Stimulated activated CD8-positive, alpha-beta memory T cell treated with anti-CD3 and anti-CD28 coated beads, Interleukin-2, amount 100 ng/mL, for 48 hours (primary cell): ENCODE measurements at places on chromosomes 2 and 18.
A peak's percentile ranks its signal among the peaks of the same experiment; 100 is the strongest.

GRCh38 chr2:44168681-44169154 lies at the start of gene PPM1B:
Gene PPM1B, plus strand, starts transcription at chr2:44168875. Its CDS starts 32,325 bp downstream, at chr2:44201200.
- peak; percentile 99 for DNase-seq

DNA sequence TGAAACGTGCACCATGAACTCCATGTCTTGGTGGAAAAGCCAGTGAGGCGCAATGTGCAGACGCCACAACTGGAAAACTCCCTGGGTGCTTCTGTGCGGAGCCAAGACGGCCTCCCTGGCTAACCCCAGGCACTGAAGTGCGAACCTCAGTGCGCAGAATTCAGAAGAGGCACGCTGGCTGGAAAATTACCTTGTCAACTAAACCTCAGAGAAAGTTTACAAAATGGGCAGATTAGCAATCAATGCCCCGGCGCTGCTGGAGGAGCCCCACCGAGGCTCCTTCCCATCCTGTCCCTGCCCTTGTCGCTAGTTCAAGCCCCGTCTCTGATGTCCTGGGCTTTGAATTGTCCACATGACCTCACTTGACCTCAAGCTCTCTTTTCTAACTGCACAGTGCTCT lies 22.2 kb downstream of the SNORC start:
- no peak for DNase-seq

DNA sequence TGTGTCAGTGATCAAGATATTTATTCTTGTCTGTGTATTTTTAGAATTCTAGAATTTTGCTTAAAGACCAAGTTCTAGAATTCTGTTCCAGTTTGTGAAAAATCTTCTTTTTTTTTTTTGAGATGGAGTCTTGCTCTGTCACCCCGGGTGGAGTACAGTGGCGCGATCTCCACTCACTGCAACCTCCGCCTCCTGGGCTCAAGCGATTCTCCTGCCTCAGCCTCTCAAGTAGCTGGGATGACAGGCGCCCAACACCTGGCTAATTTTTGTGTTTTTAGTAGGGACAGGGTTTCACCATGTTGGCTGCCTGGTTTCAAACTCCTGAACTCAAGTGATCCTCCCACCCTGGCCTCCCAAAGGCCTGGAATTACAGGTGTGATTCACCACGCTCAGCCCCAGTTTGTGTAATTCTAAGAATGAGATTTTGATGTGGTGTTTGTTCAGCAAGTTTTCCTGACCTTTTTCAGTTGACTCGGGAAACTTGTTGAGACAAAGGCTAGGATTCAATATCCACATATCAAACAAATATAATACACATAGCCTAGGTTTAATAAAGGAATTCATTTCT lies 3.6 kb downstream of the EIF5B start:
- no peak for DNase-seq

GRCh38 chr2:15782009-15782751 lies 158.2 kb upstream of the MYCN start:
- no peak for DNase-seq

DNA sequence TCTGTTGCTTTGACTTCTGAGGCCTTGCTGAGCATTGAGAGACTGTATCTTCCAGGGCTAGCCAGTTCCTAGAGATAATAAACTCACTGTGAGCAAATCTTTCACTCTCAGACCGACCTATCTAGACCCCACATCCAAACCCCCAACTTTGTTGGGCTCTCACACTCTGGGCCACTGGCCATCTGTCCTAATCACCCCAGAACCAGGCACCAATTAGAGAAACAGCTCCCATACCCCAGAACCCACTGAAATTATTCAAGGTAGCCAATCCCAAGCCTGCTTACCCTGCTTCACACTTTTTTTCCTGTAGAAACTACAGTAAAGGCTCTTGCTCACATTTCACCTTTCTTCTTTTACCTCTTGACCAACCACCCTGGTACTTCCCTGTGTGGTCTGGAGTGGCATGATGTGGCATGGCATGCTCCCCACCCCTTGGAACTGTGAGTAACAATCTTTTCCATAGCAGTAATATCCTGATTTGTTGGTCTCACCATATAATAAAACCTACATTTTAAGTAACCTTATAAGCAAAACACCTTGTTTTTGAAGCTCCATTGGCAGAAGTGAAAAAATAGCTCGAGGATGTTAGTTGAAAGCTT lies 55.2 kb downstream of the ANKRD12 start:
- no peak for DNase-seq

- DNase-seq: no peak
These were observed 32.9 kb upstream of the FZD5 start for GRCh38 chr2:207802650-207803049.

GRCh38 chr2:234975611-234976010 lies 23.8 kb downstream of the SH3BP4 start:
- DNase-seq: no peak

GRCh38 chr18:60003610-60004185 lies 103.9 kb downstream of the PMAIP1 start:
- DNase-seq: no peak

DNA sequence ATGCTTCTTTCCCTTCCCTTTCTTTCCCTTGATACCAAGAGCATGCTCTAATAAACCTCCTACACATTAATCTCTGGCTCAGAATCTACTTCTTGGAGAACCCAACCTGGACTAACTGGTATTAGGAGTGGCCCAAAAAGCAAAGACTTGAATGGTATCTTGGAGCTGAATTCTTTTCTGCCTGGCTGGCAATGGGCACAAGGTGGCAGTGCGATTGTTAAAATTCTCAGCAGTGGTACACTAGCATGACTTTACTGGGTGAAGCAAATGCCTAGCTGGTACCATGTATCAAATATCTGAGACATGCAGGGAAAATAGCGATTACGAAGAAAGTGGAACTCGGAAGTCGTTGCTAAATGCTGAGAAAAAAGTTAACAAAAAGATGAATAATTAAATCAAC lies 376.1 kb downstream of the XIRP2 start:
- no peak for DNase-seq

- no peak for DNase-seq
These were observed 35.8 kb downstream of the SH3RF3 start for GRCh38 chr2:109164739-109165221.

- DNase-seq: no peak
These were observed 9.3 kb downstream of the HADHA start for GRCh38 chr2:26235089-26235488.

DNA sequence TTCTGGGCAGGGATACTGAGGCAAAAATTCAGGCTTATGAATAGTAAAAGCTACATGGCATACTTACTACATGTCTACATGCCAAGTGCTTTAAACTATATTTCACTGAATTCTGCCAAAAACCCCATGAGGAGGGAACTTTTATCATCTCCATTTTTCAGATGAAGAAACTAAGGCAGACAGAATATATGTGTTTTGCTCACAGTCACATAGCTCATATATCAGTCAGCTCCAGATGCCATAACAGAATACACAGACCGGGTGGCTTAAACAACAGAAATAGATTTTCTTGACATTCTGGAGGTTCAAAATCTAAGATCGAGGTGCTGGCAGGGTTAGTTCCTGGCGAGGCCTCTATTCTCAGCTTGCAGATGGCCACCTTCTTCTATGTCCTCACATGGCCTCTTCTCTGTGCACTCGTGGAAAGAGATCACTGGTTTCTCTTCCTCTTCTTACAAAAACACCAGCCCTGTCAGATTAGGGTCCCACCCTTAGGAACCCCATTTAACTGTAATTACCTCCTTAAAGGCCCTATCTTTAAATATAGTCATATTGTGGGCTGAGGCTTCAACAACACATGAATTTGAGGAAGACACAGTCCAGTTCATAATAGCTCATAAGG lies 27.1 kb upstream of the CREB1 start:
- DNase-seq: no peak

GRCh38 chr2:228140934-228141528 lies 40.5 kb downstream of the SPHKAP start:
- no peak for DNase-seq

DNA sequence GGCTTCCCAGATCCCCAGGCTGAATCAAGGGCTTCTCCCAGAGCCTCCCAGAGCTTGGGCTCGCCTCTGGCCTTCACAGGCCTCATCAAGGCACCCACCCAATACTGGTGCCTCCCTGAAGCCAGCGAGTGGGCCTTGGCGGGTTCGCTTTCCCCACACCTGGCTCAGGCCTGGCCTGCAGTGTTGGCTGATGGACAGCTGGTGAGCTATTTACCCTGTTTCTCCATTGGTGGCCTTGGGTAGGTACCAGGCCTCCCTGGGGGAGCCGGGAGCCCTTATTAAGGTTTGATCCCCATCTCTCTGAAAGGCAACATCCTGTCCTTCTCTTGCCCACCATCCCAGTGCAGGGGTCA lies 18.2 kb upstream of the DUSP2 start:
- no peak for DNase-seq

- no peak for DNase-seq
These were observed 27.2 kb downstream of the C2orf49 start for GRCh38 chr2:105364436-105365139.

- no peak for DNase-seq
These were observed 4.8 kb upstream of the ACVR1 start for GRCh38 chr2:157880927-157881326.

GRCh38 chr2:239955989-239956817 lies 68.9 kb downstream of the NDUFA10 start:
- DNase-seq: no peak

GRCh38 chr2:8531481-8531880 lies 150.4 kb upstream of the ID2 start:
- DNase-seq: no peak

GRCh38 chr18:31450409-31450808 lies 2.9 kb downstream of the DSG3 start:
- DNase-seq: no peak

GRCh38 chr18:55048892-55049291 lies 89.6 kb upstream of the CCDC68 start:
- no peak for DNase-seq

- DNase-seq: no peak
These were observed 386.6 kb downstream of the NRXN1 start for GRCh38 chr2:50645346-50645745.

DNA sequence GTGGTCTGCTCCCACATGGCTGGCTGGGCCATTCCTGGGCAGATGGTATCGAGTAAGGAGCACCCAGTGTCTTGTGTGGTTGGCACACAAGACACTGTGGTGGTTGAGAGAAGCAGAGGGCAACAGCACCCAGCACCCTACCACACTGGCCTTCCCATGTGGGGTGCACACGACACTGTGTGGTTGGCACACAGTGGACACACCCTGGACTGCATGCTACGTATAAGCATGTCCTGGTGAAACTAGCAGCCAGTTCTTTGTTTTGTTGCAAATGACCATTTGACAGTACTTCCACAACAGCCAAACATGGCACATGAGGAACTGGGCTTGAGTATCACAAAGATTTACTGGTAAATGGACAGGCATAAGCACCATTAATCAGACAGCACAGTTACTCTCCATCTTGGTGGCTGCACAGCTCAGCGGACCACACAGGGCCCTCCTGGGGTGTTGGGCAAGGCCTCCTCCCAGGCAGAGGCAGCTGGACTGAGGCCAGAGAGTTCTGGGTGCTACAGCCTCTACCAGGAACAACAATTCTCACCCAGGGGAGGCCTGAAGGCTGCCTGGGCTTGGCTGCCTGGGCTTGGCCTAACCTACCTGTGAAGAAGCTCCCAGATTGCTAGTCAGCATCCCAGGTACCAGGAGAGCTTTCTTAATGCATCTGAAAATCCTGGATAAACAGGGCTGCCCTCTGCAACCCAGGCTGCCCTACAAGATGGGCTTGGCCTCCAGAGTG lies 59.3 kb upstream of the ALPP start:
- no peak for DNase-seq

DNA sequence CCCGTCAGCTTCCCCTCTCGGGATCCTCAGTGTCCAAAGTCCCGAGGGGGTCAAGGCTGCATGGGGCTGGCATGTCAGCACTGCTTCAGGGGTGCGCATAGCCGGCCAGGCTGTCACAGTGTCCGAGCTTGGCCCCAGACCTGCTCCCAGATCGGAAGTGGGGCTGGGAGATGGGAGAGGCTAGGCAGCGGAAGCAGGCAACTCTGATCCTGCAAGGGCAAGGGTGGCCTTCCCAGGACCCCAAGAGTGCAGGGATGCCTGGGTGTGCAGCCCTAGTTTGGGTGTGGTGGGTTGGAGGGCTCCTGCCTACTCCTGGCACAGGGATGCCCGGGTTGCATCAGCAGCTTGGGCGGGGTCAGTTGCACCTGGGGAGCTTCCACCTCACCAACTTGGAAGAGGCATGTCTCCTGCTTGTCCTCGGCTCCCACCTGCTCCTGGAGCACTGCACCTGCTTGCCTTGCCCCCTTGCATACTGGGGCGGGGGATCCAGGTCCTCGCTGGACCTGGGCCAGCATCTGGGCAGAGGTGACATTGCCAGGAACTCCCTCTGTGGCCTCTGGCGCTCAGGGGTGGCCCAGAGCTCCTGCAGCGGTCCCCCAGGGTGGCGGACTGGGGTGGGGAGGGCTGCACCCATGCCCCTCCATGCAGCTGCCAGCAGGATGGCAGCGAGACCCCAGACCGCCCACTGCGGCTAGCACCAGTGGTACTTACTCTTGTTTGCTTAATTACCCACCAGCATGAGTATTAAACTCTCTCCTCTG lies 41.3 kb downstream of the CBLN2 start:
- DNase-seq: no peak

DNA sequence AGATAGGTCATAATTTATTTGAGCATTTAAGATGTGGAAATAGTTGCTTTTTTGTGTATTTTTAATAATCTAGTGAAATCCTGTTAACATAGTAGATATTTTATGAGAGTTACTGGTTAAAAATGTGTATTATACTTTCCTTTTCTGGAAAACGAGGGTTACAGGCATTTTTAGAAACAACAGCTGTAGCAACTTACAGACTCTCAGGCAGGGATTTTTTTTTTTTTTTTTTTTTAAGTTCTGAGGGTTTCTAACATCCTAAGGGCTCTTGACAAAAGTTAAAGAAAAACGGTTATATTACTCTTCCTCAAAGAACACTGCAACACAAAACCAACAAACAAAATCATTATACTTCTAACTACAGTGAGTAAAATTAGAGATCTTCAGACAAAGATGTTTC lies 205.9 kb downstream of the ACKR3 start:
- DNase-seq: no peak

DNA sequence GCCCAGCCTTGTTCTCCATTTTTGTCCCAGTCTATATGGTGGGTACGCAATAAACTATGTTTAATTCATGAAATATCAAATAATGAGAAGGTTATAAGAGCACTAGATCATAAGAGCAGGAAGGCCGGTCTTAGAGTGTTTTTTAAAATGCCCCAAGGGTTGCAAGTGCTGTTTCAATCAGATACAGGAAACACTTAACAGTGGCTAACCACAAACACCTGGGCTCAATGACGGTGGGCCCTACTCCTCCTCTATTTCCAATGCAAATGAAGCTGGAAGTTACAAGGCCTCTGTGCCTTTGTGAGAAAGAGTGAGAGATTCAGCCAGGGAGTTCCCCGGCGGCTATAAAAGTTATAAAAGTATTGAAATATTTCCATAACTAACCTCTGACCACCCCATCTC lies 18.9 kb upstream of the WDR33 start:
- peak; percentile 33 for DNase-seq

GRCh38 chr2:173400760-173401159 lies 46.1 kb downstream of the CDCA7 start:
- no peak for DNase-seq
